ENCODE measurements at places on chromosomes 12 and 14.

DNA sequence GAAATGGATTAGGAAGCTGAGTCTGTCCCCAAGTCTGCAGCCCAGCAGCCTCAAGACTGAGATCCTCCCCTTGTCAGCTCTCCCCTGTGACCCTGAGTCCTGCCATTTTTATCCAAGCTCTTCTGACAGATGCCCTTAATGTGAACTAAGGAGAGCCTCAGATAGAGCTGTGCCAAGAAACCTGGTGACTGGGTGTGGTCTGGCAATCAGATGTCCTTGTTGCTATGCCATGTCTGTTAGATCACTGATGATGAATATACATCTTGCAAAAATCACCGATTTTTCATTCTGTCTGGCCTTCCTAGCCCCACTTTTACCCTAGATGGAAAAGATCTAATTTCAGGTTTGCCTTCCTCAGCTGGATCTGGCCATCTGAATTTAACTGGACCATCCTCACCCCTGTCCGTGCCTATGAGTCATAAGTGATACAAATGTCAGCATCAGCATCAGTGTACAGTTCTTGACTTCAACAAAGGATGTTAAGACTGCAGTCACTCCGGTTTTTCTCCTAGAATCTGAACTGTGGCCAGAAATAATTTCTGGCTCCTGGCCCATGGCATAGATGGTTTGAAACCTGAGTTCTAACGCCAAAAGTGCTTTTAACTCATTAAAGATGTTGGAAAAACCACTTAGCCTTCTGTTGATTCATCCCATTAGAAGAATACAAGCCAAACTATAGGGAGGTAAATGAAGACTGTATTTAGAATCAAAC is 61.2 kb upstream of the GRIP1 start:
- no peak for ATAC-seq

- ATAC-seq, result no peak
These were observed 252.2 kb downstream of the SYT10 start for GRCh38 chr12:33187409-33187808.

DNA sequence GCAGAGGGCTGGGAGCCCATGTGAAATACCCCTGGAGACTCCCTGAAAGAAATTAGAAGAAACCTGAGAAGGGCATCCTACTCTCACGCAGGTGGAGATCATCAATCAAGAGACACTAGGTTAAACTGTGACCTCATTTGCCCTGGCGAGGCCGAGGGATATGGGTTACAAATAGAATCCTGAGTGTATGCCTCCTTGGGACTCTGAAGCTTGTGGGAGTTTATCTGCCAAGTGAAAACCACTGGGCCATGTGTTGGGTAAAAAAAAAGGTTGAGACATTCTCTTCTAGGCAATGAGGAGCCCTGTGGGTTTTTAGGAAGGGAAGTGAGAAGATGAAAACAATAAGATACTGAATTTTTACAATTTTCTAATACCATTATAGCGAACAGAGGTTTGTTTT is 160.7 kb upstream of the ARID2 start:
- ATAC-seq, result no peak

DNA sequence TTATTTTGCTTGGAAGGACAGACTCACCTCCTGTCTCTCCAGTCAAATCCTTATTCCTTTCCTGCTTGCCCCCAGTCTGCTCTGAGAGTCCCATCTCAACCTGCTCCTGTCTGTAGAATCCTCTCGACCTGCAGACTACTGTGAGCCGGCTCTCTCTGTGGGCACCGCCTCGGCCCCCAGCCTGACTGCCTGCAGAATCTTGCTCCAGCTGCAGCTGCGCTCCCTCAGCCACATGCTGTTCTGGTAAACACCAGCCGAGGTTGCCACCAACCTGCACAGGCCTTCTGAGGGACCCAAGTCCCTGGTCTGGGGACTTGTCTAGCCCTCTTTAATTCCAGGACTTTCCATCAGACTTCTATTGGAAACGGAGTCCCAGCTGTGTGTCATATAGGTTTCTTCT is 44.8 kb upstream of the PRMT8 start:
- no peak for ATAC-seq

- no peak for ATAC-seq
These were observed 4.7 kb downstream of the SRGAP1 start for GRCh38 chr12:63849106-63849620.

Data from activated CD4-positive, CD25-positive, alpha-beta regulatory T cell treated with anti-CD3 and anti-CD28 coated beads, Interleukin-2, amount 50 U/mL, for 24 hours (primary cell).